ENCODE measurements at places on chromosomes 2 and 18.

DNA sequence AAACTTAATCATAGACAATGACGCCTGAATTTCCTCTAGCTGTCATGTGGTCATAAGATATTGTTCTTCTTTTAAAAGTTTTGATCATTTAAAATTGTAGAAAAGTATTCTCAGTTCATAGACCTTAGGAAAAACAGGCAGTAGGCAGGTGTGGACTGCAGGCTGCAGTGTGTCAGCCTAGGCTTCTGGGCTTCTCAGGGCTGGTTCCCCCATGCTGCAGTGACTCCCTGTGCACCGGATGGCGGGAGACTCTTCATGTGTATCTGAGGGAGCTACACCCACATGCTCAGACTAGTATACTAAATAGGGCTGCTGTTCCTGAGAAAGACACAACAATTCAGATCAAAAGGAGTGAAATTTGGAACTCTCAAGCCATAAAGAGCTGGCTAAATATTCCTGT, 72.4 kb downstream of the PXDN start:
- no peak for DNase-seq

- DNase-seq, result no peak
Measured at GRCh38 chr2:150341982-150342680, 145.3 kb downstream of the RND3 start.

DNA sequence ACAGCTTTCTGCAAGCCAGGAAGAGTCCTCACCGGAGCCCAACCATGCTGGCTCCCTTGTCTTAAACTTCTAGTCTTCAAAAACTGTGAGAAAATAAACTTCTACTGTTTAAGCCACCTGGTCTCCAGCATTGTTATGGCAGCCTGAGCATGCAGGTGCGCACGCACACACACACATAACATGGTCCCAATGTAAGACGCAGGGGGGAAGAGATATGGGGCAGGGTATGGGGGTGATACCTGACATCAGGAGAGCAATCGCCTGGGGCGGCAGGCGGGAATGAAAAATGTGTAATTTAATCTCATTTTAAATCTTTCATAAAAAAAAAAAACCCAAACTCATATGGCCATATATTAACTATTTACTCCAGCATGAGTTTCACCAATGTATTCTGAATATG, 18.0 kb downstream of the HJURP start:
- no peak for DNase-seq

DNA sequence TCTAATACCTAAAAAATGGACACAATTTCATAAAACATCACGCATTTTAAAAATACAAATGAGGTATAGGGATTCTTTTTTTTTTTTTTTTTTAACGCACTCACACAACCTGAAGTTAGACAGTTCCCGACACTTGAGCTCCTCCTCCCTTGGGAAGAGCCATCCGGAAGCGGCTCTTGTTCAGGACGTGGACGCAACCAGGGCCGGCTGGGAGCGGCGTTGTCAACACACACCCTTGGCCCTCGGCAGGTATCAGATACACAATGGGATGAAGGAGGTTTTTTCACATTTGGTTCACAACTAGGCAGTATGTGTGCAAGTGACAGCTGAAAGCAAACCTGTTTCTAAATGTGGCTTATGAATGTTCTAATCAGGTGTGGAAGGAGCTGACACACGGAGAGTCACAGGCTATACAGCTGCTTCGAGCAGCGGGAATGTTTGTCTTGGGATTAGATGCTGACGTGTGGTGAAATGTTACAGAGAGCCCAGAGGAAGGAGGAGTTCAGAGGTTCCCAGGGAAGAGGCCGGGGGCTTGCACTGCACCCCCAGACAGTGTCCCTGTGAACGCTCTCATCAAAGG, 111.1 kb downstream of the PXDN start:
- no peak for DNase-seq

DNA sequence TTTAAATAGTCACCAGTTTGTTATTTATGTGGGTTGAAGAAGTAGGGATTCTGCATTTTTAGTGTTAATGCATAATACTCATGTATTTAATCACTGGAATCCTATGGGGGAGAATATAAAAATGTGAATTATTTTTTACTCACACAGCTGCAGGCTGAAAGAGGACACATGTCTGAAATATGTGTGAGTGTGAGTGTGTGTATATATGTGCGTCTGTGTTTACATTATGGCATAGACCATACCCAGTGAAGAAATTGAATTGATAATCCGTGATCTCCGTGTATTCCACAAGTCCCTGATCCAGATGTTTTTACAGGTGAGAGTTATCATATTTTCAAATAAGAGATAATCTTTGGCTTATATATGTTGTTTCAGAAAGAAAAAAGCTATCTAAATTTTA, 225.3 kb downstream of the ICOS start:
- no peak for DNase-seq

DNA sequence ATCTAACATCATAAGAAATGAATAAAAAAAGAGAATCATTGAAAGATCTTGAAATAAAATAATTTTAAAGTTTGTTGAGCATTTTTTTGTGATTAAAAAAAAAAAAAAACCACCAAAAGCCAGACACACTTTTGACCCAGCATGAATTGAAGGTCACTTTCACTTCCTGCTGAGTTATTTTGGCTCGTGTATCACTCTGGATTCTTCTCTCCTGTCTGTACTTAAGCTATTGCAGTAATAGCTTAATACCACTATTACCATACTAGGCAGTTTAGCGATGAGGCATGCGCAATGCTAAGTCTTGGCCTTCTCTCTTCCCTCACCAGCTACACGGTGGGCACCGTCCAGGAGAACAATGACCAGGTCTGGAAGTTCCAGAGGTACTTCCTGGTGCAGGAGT, 54.5 kb upstream of the SPP2 start:
- no peak for DNase-seq

- no peak for DNase-seq
Measured at GRCh38 chr2:109259671-109260070, 130.7 kb downstream of the SH3RF3 start.

DNA sequence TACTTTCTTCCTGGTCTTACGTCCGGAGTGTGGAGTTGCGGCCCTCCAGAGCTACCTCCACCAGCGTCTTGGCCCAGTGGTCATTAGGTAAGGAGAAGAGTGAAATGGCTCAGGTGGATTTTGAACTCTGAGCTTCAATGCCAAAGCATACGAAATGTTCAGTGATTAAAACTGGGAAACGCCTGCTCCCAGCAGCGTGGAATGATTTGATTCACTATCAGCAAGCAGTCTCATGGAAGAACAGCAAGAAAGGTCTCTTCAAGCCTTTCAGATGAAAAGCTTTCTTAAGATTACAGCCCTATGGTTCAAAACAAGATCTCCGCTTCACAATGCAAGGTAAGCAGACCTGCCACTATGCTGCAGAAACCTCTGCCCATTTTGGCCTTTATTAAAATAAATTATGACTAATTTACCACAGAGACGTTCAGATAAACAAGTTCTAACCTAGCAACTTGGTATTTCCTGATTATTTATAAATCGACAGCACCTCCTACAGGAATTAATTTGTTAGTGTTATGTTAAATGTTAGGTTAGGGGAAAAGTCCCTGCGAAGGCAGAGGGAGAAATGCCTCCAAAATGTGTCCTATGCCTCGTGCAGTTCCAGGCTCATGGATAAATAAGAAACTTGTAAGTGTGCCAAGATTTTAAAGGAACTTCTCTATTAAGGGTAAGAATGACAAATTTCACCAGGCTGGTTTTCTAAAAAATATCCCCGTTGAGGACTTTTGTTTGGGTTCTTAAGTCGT, 10.1 kb downstream of the SP9 start:
- DNase-seq, result peak; percentile 36

- DNase-seq, result no peak
Measured at GRCh38 chr2:42663828-42664227, 95.4 kb downstream of the MTA3 start.

- DNase-seq, result no peak
Measured at GRCh38 chr2:202158796-202159195, 79.6 kb downstream of the SUMO1 start.
